Fibroblast of skin of right biceps (primary cell): ENCODE measurements at places on chromosomes 12 and 14.

- peak; percentile 65 for DNase-seq
Measured at GRCh38 chr14:77641534-77642341, 25.3 kb upstream of the SPTLC2 start.

- DNase-seq, result peak; percentile 73
Measured at GRCh38 chr12:52945389-52946232, 3.3 kb upstream of the KRT18 start.

- DNase-seq, result no peak
Measured at GRCh38 chr14:54048736-54049135, 92.1 kb upstream of the BMP4 start.

DNA sequence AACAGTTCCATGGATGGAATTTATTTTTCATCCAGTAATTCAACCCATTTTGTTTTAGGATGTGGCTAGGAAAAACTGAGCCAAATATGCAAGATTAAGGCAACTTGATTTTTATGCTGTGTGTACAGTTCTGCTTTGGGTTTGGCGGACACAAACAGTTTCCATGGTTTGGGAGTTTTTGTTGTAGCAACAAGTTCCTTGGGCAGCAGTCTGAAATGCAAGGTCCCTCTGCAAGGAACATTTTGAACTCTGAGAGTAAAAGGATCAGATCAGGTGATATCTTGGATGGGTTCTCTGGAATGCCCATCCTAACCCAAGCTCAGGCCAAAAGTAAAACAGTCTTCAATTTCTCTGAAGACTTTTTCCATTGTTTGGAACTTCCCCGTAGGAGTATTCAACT is 161.2 kb downstream of the TMX1 start:
- no peak for DNase-seq

DNA sequence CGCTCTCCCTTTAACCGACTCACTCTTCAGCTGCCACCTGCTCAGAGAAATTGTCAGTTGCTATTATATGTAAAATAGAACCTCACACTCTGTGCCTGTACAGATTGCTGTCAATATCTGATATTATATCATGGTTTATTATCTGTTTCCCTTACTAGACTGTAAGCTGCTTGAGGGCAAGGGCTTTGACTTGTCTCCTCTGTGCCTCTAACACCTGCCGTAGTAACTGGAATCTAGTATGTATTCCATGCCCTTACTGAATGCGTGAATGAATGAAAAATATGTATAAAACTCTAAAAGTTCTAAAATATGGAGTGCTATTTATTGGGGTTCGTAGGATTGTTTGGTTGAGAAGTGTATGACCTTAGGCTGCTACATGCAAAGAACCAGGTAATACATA is 1.7 kb upstream of the CD69 start:
- no peak for DNase-seq

DNA sequence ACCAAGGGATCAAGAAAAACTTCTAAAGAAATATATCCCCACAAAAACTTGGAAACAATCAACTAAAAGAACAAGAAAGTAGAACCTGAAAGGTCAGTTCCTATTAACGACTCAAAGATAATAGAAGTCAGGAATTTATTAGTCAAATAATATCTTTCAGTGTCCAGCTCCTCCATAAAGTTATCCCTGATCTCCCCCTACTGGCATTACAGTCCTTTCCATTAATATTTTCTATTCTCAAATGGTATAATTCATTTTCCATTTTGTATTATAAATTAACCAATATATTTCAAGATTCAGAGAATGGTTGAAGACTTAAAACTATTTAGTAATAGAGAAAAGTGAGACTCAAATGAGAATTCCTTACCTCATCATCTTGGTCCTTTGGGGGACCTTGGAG is 11.6 kb upstream of the SUPT16H start:
- no peak for DNase-seq

DNA sequence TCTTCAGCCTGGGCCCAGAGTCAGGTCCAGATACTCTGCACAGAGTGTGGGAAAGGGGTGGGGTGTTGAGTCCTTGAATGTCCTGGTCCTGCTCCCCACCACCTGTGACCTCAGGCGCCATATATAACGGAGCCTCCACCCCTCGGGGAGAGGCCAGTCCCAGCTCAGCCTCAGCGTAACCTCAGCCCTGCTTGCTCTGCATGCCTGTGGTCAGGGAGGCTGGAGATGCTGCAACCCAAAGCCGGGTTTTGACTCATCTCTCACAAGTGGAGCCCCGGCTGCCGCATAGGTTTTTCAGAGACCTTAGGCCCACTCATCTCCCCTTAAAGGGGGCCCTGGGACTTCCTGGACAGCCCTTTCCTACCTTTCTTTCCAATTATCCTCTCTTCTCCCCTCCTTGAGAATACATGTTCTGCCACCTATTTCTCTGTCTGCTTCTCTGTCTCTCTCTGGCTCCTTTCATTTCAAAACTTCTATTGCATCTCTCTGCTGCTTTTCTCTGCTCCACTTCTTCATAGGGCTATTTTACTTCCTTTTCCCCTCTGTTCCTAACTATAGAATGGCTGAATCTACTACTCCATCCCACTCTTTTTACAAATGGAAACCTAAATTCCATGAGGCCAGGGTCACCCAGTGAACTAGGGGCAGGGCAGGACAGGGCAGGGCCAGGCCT is 1.2 kb downstream of the ITGB7 start:
- DNase-seq, result peak; percentile 87

- peak; percentile 73 for DNase-seq
Measured at GRCh38 chr12:104632724-104633201, 176.0 kb downstream of the CHST11 start.

- no peak for DNase-seq
Measured at GRCh38 chr14:101134851-101135433, 231.4 kb upstream of the RTL1 start.

GRCh38 chr12:132731574-132731973 is 20.9 kb downstream of the PGAM5 start:
- DNase-seq, result no peak

DNA sequence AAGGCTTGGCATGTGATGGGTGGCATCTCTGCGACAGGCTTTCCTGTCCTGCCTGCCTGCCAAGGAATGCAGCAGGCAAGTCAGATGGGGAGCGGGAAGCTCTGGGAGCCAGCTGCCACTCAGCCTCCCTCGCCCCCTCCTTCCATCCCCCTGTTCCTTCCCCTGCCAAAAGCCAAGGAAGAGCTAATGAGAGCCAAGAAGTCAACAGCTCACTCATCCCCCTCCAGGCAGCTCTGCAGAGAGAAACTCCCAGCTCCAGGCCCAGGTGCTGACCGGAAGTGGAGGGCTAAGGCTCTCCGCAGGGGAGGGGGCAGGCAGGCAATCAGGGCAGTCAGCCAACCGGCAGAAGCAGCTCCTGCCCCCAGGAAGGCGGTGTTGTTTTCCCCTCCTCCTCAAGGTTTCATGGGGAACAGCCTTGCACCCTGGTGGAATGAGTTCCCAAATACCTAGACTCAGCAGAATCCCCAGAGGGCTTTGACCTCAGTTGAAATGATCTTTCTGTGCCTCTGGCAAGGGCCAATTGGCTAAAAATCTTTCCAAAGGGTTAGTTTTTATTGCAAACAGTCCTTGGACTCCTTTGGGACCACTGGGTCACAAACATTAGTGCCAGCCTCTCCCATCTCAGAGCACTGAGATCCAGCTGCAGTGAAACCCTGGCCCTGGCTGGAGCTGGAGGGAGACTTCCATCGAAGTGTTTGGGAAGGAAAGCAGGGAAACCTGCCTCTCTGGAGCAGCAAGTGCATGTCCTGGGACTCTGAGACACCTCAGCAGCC is 349.1 kb downstream of the DPF3 start:
- DNase-seq, result peak; percentile 20

DNA sequence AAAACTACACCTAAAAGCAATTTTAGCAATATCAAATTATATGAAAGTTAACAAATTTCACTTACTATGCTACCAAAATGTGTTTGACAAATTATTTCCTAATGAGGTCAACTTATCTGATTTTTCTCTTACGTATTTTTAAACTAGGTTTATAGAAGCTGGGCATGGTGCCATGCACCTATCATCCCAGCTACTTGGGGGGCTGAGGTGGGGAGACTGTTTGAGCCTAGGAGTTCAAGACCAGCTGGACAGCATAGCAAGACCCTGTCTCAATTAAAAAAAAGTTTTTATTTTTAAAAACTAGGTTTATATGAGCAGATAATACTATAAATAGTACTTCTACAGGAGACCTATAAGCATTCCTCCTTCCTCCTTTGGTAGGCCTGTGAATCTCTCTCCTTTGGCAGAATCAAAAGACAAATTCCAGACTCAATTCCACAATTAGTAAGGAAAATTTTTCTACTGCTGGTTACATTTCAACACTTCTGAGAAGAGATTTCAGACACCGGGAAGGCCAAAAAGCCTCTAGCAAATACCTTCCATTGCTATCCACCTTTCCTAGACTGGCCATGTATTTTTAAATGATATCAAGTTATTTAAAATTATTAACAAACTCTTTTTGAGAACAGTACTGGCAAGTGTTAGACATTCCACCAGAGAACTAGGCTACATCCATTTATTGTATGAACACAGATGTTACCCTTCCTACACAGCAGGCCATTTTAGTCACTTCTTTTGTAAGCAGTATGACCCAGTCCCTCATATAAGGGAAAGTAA is 34.4 kb downstream of the CDK17 start:
- DNase-seq, result peak; percentile 29

DNA sequence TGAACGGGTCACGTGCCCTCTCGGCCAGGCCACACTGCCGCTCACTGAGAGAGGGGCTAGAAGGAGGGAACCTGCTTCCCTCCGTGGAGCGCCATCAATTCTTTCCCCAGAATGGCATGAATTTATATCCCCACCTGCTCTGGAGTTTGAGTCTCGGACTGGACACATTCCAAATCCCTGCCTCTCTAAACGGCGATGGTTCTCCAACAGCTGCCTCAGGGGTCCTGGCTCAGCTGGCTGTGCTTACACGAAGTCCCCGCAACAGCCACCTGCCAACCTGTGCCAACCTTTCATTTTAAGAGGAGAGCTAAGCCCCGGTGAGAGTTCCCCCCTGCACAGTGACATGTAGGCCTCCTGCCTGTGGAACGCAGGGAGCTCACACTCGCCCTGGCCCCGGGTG is 73.2 kb downstream of the RIMBP2 start:
- DNase-seq, result no peak

DNA sequence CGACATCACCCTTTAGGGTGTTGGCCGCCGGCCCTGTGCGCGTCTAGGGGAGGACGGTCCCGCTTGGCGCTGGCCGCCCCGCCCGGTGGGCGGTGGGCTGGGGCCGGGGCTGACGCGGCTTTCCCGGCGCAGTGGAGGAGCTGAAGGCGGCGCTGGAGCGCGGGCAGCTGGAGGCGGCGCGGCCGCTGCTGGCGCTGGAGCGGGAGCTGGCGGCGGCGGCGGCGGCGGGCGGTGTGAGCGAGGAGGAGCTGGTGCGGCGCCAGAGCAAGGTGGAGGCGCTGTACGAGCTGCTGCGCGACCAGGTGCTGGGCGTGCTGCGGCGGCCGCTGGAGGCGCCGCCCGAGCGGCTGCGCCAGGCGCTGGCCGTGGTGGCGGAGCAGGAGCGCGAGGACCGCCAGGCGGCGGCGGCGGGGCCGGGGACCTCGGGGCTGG is 3.6 kb downstream of the TNFAIP2 start:
- DNase-seq, result peak; percentile 23

- DNase-seq, result no peak
Measured at GRCh38 chr14:55964091-55964490, 154.1 kb upstream of the PELI2 start.

DNA sequence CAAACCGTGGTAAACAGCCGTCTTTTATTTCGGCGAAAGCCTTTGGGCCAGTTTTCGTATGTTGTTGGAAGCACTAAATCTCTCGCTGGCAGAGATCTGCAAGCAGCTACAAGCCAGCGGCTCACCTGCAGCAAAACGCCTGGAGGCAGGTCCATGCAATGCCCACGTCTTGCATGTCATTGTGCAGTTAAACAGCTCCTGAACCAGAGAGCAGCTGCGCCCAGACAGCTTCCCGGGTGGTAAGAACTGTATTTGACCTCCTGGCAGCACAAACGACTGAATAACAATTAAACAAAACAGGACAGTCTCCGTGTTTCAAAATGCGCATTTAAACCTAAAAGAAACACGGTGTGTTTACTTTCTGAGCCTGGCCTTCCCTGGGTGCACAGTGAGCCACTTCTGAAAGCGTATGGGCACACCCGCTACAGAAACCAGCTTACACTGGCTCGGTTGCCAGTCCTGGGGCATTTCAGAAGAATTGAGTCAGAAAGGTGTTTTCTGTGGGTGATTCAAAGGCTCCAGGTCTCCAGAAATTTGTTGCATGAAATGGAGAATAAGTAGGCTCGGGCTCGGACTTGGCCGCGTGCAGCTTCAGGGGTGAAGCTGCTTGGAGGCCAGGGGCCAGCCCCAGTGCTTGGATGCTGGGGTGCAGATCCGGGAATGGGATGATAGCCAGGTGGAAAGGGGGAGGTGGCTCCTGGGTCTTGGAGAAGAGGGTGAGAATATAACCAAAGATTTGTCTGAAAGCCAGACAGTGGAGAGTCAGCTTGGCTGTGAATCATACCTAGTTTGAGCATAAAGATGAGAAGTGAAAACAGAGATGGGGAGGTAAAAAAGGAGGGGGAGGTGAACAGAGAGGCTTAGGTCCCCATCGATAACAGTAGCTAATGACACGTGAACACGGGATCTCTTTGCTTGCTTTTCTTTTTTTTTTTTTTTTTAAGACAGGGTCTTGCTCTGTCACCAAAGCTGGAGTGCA is 24.9 kb upstream of the FZD10 start:
- DNase-seq, result no peak

DNA sequence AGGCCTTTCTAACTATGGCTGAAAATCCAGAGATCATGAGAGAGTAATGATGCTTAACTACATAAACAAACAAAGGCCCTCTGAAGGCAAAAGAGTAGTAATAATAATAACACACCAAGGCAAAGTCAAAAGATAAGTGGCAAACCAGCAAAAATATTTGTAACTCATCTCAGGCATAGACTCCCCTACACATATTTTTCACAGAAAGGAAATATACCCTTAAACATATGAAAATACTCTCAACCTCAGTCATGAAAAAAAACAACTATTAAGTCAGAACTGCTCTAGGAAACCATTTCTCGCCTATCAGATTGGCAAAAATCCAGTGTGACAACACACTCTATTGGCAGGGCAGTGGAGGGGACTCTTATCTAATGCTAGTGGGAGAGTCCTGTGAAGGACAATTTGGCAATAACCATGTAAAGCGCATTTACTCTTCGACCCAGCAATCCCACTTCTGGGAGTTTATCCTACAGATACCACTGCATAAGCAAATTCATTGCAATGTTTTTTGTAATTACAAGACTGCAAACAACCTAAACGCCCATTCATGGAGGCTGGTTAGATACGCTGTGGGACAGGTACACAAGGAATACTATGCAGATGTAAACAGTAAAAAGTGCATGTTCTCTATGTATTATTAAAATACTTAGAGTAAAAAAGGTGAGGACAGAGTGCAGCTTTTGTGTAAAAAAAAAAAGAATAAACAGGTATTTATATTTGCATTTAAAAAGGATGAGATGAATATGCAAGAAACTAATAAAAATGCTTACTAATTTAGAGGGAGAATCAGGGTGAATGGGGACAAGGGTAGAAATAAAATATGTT is 26.0 kb upstream of the IL22 start:
- DNase-seq, result peak; percentile 47

DNA sequence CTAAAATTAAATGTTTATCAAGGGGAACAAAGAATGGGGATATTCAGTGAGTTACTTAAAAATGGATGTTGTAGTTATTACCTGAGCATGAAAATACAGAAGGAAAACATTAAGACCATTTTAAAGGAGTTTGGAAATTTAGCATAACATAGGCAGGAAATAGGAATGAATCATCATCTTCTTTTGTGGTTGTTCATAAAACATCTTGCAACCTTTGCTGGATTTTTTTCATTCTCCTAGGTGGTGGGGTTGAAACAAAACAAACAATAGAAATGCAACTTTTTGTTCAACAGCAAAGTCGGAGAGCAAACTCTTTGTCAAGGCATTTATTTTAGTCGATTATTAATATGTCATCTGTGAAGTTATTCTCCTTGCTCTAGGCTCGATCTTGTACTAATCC is 275.1 kb downstream of the IPO8 start:
- peak; percentile 40 for DNase-seq
